ENCODE measurements at places on chromosomes 11 and 22. TPM values are rescaled to one million over a fixed set of nuclear protein-coding genes. Genes with fewer than 3 reads are reported as not detected.

GRCh38 chr22:24435861-24436371 lies 8.5 kb downstream of the ADORA2A start:
- no peak for DNase-seq

Gene KCTD21
- 15.8 TPM for total RNA-seq

GRCh38 chr11:47907499-47907898 lies 59.3 kb upstream of the NUP160 start:
- DNase-seq: no peak

DNA sequence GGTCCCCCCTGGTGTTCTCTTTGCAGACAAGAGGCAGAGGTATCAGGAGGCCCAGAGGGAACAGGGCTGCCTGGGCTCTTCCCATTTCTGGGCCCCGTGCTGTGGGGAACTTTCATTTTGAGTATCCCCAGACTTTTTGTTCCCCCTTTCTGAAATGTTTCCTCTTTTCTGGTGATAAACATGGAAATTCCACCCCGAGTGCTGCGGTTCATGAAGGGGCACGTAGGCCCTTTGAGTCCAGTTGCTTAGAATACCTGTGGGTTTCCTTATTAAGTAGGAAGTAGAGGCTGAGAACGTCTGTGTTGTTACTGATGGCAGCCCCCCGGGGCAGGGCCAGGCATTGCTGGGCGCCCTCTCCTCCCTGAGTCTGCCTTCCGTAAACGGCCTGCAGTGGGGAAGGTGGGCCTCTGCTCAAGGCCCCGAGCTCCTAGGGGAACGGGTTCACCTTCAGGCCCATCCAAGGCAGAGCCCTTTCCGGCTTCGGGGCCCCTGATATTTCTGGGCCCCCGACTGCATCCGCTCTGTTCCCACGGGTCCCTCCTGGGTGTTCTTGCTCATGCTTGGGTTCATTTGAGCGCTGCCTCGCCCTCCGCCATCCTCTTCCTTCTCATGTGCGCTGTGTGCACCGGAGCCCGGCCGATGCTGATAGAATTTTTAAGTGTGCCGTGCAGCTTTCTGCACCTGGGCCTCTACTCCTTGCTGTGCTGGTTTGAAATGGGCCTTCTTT lies 12.0 kb downstream of the TBC1D22A start:
- DNase-seq: no peak

- DNase-seq: peak; percentile 89
These were observed 63.7 kb downstream of the PRDM11 start for GRCh38 chr11:45209891-45210699.

DNA sequence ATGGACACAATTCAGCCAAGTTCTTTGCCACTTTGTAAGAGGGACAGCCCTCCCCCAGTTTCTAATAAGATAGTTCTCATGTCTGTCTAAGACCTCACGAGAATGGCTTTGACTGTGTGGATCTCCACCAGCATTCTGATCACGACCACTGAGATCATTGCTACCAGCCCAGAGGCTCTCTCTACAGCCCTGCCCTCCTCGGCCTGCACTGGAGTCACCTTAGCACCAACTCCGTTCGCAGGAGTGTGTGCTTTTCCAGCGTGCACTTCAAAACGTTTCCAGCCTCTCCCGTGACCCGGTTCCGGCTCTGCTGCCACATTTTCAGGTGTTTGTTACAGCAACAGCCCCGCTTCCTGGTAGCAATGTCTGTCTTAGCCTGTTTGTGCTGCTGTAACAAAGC lies 26.2 kb downstream of the TSPAN32 start:
- no peak for DNase-seq

Gene RASD2
- total RNA-seq: 56.6 TPM

Gene EFCAB6
- total RNA-seq: 12.1 TPM

GRCh38 chr11:45662665-45663485 lies 2.5 kb downstream of the CHST1 start:
- peak; percentile 41 for DNase-seq

- no peak for DNase-seq
These were observed 6.9 kb downstream of the ACCS start for GRCh38 chr11:44072757-44073658.

GRCh38 chr22:38957046-38957770 lies at the start of gene APOBEC3A:
TSS of gene APOBEC3A (plus strand) at chr22:38957609. CDS start at chr22:38957692, 83 bp downstream.
- DNase-seq: no peak

Gene OR10G7
- not detected for total RNA-seq

Gene SHISAL1
- 30.7 TPM for total RNA-seq

Gene ST14
- total RNA-seq: 0.53 TPM

DNA sequence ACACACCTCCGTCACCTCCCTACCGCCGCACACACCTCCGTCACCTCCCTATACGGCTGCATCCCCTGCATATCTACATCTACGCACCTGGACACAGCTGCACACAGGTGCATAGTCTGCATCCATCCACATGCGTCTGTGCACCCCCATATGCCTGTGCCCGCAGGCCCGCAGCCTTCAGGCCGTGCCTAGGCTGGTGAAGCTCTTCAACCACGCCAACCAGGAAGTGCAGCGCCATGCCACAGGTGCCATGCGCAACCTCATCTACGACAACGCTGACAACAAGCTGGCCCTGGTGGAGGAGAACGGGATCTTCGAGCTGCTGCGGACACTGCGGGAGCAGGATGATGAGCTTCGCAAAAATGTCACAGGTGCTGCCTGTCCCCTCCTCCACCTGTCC lies 4.8 kb downstream of the PKP3 start:
- DNase-seq: no peak

GRCh38 chr11:29343465-29344333 lies 673.1 kb downstream of the KCNA4 start:
- DNase-seq: peak; percentile 49

Gene SOX10
- total RNA-seq: 52.0 TPM

DNA sequence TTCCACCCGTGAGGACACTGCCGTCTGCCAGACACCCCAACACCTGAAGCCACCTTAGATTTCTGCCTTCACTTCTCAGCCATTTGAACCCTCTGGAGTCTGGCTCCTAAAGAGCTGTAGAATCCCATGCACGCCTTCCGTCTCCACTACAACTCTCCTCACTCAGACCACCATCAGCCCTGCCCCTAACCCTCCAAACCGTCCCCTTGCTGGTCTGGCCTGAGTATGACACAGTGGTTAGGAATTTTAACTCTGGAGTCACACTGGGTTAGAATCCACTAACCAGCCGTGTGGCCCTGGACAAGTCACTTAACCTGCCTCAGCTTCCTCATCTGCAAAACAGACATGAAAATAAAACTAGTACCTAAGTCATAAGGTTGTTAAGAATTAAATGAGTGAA lies 3.0 kb downstream of the CNIH2 start:
- DNase-seq: no peak

Gene YPEL1
- total RNA-seq: 17.3 TPM

GRCh38 chr22:20810645-20811044 lies 36.7 kb downstream of the SERPIND1 start:
- DNase-seq: peak; percentile 15

DNA sequence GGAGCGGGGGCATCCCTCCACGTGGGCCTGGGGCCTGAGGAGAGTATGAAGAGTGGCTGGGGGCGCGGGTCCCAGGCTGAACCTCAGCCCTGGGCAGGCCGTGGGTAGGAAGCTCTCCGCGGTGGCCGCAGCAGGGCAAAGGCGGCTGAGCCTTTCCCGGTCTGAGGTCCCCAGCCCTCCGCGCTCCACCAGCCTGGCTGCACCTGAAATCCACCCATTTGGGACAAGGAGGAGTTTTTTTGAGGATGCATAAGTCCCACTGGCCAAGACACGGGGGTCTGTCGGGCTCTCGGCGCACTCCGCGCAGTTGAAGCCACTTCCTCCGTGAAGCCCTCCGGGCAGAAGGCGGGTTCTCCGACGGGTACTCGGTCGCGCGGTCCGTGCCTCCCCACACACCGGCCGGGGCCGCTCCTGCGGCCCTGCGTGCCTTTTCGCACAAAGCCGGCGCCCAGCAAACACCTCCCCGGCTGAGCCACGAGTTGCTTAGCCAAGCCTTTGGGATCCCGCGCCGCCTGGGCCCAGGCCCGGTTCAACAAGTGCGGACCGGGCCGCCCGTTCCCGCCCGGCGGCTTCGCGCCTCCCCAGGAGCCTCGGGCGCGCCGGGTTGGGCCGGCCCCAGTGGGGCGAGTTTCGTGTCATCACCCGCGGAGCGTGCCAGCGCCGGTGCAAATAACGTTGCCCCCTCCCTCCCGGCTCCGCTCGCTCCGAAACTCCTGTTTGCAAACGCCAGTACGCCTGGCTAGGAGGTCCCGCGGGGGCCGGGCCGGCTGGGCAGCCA lies 666 bp upstream of the OVOL1 start:
- no peak for DNase-seq

GRCh38 chr11:57072640-57073039 lies 83.9 kb downstream of the OR5AK2 start:
- DNase-seq: no peak

Gene TRPC6
- total RNA-seq: 3.6 TPM

- no peak for DNase-seq
These were observed 9.8 kb upstream of the EIF3F start for GRCh38 chr11:7977232-7977917.

- no peak for DNase-seq
These were observed 30.4 kb downstream of the OR10A6 start for GRCh38 chr11:7900686-7901085.

- no peak for DNase-seq
These were observed 7.0 kb downstream of the KIRREL3 start for GRCh38 chr11:126993599-126993998.

DNA sequence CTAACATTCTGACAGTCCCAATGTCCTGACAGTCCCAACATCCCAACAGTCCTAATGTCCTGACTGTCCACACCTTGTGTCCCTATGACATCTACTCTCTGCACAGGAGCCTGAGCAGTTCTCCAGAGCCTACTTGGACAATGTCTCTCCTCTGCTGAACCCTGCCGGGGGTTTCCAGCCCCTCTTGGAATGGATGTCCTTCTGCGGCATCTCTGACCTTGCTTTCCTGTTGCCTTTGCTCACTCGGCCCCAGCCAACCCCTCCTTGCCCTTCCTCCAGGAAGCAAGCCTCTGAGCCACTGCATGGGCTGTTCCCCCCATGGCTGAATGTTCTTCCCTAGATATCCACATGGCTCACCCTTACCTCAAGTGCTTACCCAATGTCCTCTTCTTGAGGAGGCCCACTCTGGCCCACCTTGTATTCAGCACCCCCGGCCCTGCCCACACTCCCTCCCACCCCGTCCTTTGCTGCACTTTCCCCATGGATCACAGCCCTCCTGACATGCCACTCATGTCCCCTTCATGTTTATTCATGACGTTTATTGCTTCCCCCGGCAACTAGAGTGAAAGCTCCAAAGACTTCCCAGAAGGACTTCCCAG lies 59.5 kb downstream of the DHCR7 start:
- DNase-seq: no peak

GRCh38 chr11:76662656-76663485 lies 7.7 kb downstream of the LRRC32 start:
- no peak for DNase-seq

Gene IGLL5
- not detected for total RNA-seq

Gene MUC5B
- 0.21 TPM for total RNA-seq

- DNase-seq: no peak
These were observed 9.0 kb upstream of the VPREB1 start for GRCh38 chr22:22235558-22235957.

- no peak for DNase-seq
These were observed 21.5 kb downstream of the MYH9 start for GRCh38 chr22:36366291-36366708.

GRCh38 chr11:132471466-132471865 lies 1060.8 kb downstream of the OPCML start:
- DNase-seq: no peak

GRCh38 chr11:1219834-1220815 lies 2.7 kb upstream of the MUC5B start:
- DNase-seq: no peak

Measured in dorsolateral prefrontal cortex (tissue), 122 donors.